ENCODE measurements at places on chromosomes 4 and X.

DNA sequence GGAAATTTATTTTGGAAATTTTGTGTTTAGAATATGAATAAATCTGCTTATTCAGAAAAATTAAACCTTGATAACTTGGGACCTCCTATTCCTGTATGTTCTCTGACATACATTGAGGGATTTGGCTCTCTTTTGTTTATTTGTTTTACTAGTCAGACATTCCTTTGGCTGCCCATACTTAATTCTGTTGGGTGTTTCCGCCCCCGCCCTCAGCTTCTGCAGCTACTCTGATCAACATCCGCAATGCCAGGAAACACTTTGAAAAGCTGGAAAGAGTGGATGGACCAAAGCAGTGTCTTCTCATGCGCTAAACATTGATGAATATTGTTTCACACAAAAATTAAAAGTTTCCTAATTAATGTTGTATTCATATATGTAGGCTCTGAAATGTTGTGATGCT, 40.5 kb downstream of the RRAGB start:
- H3K27me3 ChIP-seq: no peaks in the 10 kb centered on the region
- H3K4me3 ChIP-seq: no peak overlapping the region
- H3K4me1 ChIP-seq: no peaks in the 10 kb centered on the region
- DNase-seq: no peak

DNA sequence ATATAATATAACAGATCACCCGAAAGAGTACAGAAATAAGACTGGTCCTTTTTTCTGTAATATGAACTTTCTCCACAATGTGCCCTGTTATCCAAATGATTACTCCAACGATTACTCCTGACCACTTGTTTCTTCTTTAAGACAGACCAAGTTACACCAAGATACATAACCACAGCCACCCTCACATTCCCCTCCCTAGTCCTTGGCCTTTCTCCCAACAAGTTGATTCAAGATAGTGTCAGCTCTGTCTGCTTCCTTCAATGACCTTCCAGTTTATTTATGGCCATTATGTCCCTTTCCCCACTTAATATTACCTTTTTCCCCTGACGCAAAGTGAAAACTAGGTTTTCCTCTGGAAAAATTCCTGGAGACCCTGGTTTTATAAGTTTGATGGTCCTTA, 397.2 kb downstream of the FAM47B start:
- no peaks in the 10 kb centered on the region for H3K27me3 ChIP-seq
- H3K36me3 ChIP-seq: no peaks in the 10 kb centered on the region
- no peaks in the 10 kb centered on the region for H3K4me1 ChIP-seq
- H3K27ac ChIP-seq: no peak overlapping the region

DNA sequence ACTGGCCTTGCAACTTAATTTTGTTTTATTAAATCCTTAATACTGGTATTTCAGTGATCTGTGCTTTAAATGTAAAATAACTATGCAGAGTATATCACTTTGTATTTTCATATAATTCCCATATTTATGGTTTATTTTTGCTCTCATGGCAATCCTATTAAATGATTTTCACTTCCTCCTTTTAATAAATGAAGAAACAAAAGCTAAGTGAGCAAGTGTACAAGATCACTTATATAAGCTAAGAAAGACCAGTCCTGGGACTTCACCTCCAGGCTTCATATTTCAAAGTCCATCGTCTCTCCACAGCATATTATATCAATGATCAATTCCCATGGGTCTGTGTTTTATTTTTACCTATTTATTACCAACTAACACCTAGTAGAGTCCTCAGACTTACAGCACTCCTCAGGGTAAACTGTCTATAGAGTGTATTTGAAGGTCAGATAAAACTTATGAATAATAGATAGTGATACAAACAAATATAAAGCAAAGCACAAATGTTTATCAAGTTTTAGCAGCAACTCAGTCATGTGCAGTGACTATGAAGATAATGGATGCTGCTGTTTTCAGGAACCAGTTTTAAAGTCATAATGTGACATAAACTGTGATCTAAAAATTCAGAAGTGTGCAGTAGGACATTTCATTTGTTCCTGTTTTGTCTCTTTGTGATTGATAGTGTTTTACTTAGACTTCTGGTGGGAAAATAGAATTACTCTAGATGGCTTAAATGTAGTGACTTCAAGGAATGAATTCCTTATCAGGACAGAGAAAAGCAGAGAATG, 56.8 kb downstream of the ARHGAP24 start:
- no peaks in the 10 kb centered on the region for H3K4me1 ChIP-seq
- no peaks in the 10 kb centered on the region for H3K27me3 ChIP-seq
- H3K27ac ChIP-seq: no peak overlapping the region
- DNase-seq: no peak
- no peaks in the 10 kb centered on the region for H3K36me3 ChIP-seq
- H3K4me3 ChIP-seq: no peak overlapping the region

GRCh38 chr4:77636902-77637301, 31.3 kb downstream of the CXCL13 start:
- H3K27me3 ChIP-seq: no peaks in the 10 kb centered on the region
- no peaks in the 10 kb centered on the region for H3K4me1 ChIP-seq
- H3K4me3 ChIP-seq: no peak overlapping the region
- H3K36me3 ChIP-seq: no peaks in the 10 kb centered on the region
- peak overlapping the region; percentile 64 for H3K27ac ChIP-seq

GRCh38 chrX:39158801-39159657, 357.8 kb downstream of the MID1IP1 start:
- H3K27me3 ChIP-seq: no peaks in the 10 kb centered on the region
- DNase-seq: no peak
- H3K4me3 ChIP-seq: no peak overlapping the region

GRCh38 chr4:101851672-101852071, 61.1 kb downstream of the BANK1 start:
- H3K27me3 ChIP-seq: no peaks in the 10 kb centered on the region
- no peak overlapping the region for H3K4me3 ChIP-seq
- no peaks in the 10 kb centered on the region for H3K36me3 ChIP-seq
- H3K27ac ChIP-seq: no peak overlapping the region
- no peaks in the 10 kb centered on the region for H3K4me1 ChIP-seq

DNA sequence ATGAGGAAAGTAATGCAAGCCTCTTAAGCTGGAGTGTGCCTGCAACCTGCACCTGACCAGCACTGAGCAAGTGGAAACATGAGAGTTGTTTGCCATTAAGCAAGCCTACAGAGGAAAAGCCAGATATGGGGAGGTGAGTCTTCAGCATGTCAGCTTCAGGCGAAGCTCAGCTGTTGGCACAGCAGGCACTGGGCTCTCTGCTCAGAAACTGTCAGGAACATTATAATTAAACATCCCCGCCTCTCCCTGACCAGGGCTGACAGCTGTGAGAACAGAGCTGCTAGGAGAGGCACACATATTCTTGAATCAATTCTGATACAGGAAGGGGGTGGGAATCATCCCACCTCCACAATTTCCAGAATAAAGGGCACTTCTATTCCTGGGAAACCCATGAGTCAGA, 19.0 kb upstream of the DCX start:
- DNase-seq: no peak
- H3K36me3 ChIP-seq: no peaks in the 10 kb centered on the region
- H3K4me3 ChIP-seq: no peak overlapping the region

- no peaks in the 10 kb centered on the region for H3K36me3 ChIP-seq
- no peak overlapping the region for H3K4me3 ChIP-seq
- H3K27ac ChIP-seq: no peak overlapping the region
- H3K4me1 ChIP-seq: no peaks in the 10 kb centered on the region
- no peaks in the 10 kb centered on the region for H3K27me3 ChIP-seq
- no peak for DNase-seq
These were observed 60.2 kb upstream of the PNPLA4 start for GRCh38 chrX:7987160-7988012.

GRCh38 chr4:124279741-124280140, 432.8 kb downstream of the ANKRD50 start:
- no peaks in the 10 kb centered on the region for H3K36me3 ChIP-seq
- H3K27ac ChIP-seq: no peak overlapping the region
- H3K27me3 ChIP-seq: no peaks in the 10 kb centered on the region

- no peaks in the 10 kb centered on the region for H3K4me1 ChIP-seq
- DNase-seq: no peak
- no peaks in the 10 kb centered on the region for H3K36me3 ChIP-seq
- no peak overlapping the region for H3K4me3 ChIP-seq
- no peak overlapping the region for H3K27ac ChIP-seq
- peaks cover 15% of the 10 kb centered on the region for H3K27me3 ChIP-seq
These were observed 41.9 kb upstream of the NSG1 start for GRCh38 chr4:4344915-4345527.

GRCh38 chrX:12052109-12052508, 86.2 kb upstream of the FRMPD4 start:
- no peak overlapping the region for H3K4me3 ChIP-seq
- H3K27ac ChIP-seq: no peak overlapping the region
- DNase-seq: no peak
- H3K4me1 ChIP-seq: no peaks in the 10 kb centered on the region
- no peaks in the 10 kb centered on the region for H3K36me3 ChIP-seq

- no peak overlapping the region for H3K4me3 ChIP-seq
- H3K4me1 ChIP-seq: peaks cover 13% of the 10 kb centered on the region
- no peak overlapping the region for H3K27ac ChIP-seq
- H3K36me3 ChIP-seq: no peaks in the 10 kb centered on the region
- H3K27me3 ChIP-seq: no peaks in the 10 kb centered on the region
These were observed 4.2 kb upstream of the CXCL3 start for GRCh38 chr4:74042681-74043080.

GRCh38 chrX:49273181-49273727, 3.7 kb downstream of the PPP1R3F start:
- H3K27ac ChIP-seq: no peak overlapping the region
- no peaks in the 10 kb centered on the region for H3K36me3 ChIP-seq
- no peak overlapping the region for H3K4me3 ChIP-seq
- no peak for DNase-seq
- H3K27me3 ChIP-seq: no peaks in the 10 kb centered on the region

DNA sequence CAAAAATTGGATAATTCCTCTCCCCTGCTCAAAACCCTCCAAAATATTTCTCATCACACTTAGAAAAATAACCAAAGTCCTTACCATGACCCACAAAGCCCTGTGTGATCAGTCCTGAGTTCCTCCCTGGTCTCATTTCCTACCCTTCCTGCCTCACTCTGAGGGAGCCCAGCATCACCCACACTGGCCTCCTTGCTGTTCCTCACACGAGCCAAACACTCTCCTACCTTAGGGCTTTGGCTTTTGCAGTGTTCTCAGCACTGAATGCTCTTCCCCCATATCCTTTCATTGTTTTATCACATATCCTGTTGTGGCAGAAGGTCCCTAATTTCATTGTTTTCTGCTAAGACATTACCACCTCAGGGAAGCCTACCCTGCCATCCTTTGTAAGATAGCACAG, 12.2 kb downstream of the MGAT4D start:
- H3K27me3 ChIP-seq: no peaks in the 10 kb centered on the region
- DNase-seq: no peak
- no peaks in the 10 kb centered on the region for H3K4me1 ChIP-seq
- no peaks in the 10 kb centered on the region for H3K36me3 ChIP-seq

DNA sequence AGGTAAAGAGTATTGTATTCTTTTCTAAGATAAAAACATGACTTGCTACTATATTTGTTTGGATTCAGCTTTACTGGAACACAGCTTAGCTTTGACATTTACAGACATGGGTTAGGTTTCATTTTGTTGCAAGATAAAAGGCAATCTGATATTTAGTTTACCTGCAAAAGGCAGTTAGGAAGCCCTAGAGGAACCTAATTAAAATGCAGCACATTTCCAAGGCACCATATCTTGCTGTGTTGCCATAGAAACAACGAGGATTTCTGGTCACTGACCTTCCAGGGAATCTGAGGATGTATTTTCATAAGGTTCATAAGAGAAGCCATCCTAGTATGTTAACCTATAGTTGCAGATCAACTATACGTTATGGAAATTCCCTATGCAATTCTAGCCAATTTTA, 116.0 kb downstream of the SNCA start:
- H3K4me1 ChIP-seq: no peaks in the 10 kb centered on the region
- H3K27ac ChIP-seq: no peak overlapping the region
- no peaks in the 10 kb centered on the region for H3K36me3 ChIP-seq
- no peak overlapping the region for H3K4me3 ChIP-seq
- DNase-seq: no peak

- H3K27me3 ChIP-seq: no peaks in the 10 kb centered on the region
- peak overlapping the region; percentile 75 for H3K27ac ChIP-seq
- H3K4me1 ChIP-seq: peaks cover 15% of the 10 kb centered on the region
- no peak overlapping the region for H3K4me3 ChIP-seq
- DNase-seq: no peak
These were observed 130.6 kb upstream of the STX18 start for GRCh38 chr4:4672402-4672801.

DNA sequence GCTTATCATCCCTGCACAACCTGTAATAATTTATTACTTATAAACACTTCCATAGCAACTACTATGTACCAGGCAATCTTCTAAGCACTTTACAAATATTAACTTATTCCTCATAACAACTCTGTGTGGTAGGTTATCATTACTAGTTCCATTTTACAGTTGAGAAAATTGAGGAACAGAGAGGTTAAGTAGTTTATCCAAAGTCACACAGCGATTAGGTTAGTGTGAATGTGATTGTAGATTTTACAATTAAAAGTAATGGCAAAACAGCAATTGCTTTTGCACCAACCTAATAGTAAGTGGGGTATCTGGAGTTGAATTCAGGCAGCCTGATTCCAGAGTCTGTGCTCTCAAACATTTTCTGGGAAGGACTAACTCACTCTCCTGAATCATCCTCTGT, 348.9 kb downstream of the NKX6-1 start:
- H3K27ac ChIP-seq: no peak overlapping the region
- no peak for DNase-seq
- no peaks in the 10 kb centered on the region for H3K27me3 ChIP-seq
- no peaks in the 10 kb centered on the region for H3K36me3 ChIP-seq

GRCh38 chr4:38666766-38667084, 2.7 kb downstream of the KLF3 start:
- DNase-seq: no peak
- peak overlapping the region; percentile 99 for H3K4me3 ChIP-seq
- no peaks in the 10 kb centered on the region for H3K36me3 ChIP-seq
- peaks cover 50% of the 10 kb centered on the region for H3K4me1 ChIP-seq
- H3K27me3 ChIP-seq: no peaks in the 10 kb centered on the region

DNA sequence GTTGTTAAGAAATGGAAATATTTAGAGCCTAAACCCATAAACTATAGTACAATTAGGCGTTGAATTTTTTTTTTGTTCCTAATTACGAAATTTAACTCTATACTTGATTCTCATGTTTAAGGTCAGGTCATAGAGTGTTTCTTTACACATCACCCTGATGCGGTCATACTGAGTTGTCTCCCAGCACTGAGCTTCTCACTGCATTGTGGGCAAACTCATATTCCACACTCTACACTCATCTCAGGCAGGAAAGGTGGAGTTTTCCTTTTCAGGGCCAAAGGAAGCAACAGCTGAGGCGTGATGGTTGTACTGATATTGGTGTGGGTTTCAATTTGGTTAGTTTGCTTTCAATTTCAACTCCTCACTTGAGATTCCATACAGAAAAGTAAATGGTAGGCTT, 75.4 kb downstream of the FAT4 start:
- DNase-seq: no peak
- peaks cover 8% of the 10 kb centered on the region for H3K4me1 ChIP-seq
- H3K27me3 ChIP-seq: no peaks in the 10 kb centered on the region
- no peak overlapping the region for H3K4me3 ChIP-seq

Data from suprapubic skin (tissue), 4 donors.